Glutamatergic neuron (in vitro differentiated cells): ENCODE measurements at places on chromosomes 7 and 10. TPM values are rescaled to one million over a fixed set of nuclear protein-coding genes. Genes with fewer than 3 reads are reported as not detected.

DNA sequence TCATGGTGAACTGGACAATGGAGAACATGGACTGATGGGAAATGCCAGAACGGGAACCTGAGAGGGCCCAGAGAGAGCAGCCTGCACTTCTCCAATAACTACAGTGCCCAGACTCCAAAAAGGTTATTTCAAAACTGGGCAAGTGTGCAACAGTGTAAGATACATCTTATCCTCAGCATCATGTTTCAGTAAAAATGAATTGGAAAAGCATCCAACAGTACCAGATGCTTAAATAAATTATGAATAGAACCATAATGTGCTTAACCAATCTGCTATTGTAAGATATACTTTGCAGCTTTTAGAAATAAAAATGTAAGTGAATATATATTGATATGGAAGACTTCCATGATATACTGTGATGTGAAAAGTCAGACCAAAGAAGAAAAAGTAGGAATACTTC lies 303.3 kb downstream of the GRID1 start:
- no peak for DNase-seq

GRCh38 chr10:95756041-95756761 lies at the start of gene ENTPD1:
ENTPD1 (plus strand) TSS chr10:95756163; CDS start chr10:95756240, 77 bp downstream.
- no peak for DNase-seq

DNA sequence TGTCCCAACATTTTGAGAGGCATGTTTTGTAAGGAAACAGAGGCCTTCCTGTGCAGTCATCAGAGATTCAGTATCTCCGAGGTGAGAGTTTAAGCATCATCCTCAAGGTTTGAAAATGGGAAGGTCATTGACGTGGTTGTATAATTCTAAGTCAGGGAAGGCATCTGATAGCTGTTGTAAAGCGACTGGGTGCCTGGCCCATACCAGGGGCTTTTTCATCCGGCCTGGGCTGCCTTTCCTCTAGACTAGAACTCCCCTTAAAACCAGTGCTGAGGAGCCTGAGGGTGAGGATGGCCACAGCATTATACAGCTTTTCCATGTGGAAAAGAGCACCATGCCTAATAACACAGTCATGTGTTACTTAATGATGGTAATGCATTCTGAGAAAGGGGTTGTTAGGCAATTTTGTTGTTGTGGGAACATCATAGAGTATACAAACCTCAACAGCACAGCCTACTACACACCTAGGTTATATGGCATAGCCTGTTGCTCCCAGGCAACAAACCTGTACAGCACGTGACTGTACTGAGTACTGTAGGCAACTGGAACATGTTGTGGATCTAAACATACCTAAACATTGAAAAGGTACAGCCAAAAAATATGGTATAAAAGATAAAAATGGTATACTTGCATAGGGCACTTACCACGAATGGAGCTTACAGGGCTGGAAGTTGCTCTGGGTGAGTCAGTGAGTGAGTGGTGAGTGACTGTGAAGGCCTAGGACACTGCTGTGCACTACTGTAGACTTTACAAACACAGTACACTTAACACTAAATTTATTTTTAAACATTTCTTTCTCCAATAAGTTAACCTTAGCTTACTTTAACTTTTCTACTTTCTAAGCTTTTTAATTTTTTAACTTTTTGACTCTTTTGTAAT lies 13.5 kb upstream of the CACUL1 start:
- no peak for DNase-seq

DNA sequence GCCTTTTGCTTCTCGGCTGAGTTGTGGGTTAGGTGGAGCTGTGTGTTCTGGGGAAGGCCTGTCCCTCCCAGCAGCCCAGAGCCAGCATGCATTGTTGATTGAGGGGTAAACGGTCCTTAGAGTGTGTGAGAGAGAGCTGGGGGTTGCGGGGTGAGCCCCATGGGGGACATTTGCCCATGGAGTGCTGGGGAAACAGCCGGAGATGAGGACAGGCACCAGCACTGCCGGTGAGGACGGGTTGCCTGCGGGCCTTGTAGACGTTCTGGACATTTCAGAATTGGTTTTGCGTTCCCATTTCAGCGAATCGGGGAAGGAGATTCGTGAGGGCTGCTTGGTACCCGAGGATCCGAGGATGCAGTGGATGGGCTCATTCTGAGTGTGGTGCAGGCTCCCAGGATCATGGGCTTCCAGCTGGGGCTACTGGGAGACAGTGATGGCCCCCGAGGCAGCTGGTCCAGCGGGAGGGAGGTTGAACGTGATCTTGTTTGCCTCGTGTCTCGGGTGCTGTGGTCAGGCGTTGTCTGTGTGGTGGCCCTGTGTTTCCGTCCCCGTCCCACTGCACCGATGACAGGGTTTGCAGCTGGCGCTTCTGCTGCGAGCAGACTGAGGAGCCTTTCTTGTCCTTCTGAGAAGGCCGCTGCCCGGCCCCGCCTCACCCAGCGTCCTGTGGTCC lies 113.9 kb downstream of the CYTH3 start:
- no peak for DNase-seq

- no peak for DNase-seq
These were observed 191.3 kb upstream of the CDCA7L start for GRCh38 chr7:22137026-22137425.

GRCh38 chr10:132037676-132037975 lies 28.1 kb upstream of the JAKMIP3 start:
- DNase-seq: no peak

DNA sequence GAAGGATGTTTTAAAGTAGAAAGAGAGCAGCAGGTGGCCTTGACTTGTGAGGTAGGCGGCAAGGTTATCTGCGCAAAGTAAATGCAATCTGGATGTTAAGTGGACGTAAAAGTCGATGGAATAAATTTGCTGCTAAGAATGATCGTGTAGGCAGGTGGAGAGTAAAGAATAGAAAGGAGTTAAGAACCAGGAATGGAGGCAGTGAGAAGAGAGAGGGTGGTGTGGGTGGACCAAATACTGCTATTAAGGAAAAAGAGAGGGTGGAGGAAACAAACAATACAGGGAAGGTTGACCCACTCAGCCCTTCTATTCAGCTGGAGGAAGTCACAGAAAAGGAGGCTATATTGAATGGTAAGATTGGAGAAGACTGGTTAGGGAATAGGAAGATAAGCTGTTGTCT lies 1.9 kb upstream of the CUL1 start:
- DNase-seq: no peak

GRCh38 chr10:3496138-3496537 lies 288.9 kb downstream of the KLF6 start:
- no peak for DNase-seq

DNA sequence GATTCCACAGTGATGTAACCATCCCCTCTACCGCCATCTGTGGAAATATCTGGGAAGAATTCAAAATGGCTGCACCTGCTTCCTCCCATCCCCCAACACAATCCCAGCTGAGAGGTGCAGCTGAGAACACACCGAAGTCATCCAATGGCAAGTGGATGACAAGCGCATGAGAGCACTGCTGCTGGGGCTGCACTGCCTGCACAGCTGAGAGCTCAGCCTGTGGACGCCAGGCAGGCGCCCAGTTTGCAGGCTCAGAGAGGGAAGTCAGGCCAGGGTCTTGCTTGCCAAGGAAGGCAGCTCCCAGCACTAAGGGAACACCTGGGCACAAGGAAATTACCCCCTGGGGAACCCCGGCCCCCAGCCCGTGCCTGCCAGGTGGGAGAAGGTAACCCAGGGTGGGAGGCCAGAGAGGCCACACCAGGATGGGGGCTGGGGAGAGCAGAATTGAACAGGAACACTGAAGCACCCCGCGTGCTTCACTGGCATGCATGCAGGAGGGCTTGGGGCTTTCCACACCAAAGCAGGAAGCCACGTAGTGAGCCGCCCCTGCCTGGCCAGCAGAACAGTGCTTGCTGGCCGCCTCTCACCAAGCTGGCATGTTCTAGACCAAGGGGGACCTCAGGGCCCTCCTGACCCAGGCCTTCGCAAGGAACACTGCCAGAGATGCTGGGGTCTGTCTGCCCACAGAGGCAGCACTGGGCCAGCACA lies 46.2 kb downstream of the FAM53B start:
- no peak for DNase-seq

DNA sequence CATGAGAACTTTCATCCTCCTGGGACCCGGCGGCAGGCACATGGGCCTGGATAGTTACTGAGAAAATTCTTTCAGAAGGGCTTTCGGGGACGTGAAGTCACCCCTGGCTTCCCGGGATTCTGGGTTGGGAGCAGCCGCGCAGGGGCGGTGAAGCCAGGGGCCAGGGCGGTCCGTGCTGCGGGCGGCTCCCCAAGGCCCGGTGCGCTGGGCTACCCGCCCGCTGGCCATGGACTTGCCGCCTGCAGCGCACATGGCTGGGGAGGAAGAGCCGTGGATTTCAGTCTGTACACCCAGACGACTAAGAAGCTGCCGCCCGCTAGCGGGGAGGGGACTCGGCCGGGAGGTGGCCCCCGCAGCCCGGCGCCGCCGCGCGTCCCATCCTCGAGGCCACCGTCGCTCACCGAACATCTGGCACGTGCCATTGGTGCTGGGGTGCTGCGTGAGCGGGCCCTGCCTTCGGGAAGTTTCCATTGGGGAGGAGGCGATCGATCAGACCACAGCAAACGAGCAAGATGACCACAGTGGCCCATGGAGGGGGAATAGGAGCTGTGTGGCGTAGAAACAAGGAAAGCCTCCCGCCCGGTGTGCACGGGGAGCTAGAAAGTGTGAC lies 64.5 kb downstream of the TMEM209 start:
- DNase-seq: no peak

DNA sequence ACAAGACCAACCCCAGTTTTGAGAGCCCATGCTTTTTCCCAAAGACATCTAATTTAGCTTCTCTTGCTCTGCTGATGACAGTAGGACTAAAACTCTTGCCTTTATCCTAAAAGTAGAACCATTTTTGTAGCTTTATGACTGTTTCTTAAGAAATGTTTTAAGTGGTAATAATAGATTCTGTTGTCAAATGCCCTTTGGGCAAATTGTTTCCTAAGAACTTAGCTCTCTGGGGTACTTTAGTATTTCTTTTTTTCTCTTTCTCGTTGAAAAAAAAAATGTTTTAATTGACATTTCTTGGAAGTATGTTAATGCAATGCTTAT lies 157.4 kb downstream of the ARID5B start:
- DNase-seq: no peak

DNA sequence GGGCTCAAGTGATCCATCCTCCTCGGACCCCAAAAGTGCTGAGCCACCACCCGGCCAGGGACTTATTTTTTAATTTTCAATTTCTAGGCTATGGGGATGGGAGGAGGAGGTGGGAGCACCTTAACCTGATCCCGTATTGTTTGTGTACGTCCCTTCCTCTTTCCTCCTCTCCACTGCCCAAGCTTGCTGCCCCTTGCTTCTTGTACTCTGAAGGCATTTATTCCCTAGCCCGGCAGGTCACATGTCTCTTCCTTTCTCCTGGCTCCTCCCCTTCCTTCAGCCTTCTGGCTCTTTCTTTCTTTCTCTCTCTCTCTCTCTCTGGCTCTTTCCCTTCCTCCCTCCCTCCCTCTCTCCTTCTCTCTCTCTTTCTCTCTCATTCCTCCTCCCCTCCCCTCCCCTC lies 56.0 kb downstream of the COL26A1 start:
- no peak for DNase-seq

DNA sequence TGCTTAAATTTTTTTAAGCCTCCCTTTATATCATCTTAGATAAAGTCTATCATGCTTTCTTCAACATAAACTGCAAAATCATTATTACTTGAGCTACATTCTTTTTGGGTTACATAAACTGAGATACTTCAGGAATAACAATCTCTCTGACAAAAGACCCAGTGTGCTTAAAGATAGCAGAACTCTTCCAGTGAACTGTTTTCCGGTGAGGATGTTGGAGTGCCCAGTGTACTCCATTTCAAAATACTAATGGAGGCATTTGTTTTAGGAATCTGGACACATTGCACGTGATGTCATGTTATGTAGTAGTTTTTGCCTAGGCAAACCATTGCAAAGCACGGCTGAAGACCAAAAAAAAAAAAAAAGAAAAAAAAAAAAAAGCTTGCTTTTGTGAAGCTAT lies 388.2 kb upstream of the CELF2 start:
- no peak for DNase-seq

DNA sequence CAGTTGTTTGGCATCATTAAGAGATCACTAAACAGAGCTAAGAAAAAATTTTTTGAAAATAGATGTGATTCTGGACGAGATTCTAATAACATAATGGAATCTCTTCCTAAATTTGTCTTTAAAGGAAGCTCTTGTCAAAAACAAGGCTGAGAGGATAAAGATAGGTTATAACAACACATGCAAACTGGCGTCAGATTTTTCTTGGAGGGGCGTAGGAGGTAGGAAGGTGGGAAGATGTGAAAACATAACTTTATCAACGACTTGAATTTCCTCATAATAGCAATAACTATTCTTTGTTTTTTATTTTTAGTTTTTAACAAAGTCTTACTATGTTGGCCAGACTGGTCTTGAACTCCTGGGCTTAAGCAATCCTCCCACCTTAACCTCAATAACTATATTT lies 31.8 kb upstream of the JCAD start:
- DNase-seq: no peak

DNA sequence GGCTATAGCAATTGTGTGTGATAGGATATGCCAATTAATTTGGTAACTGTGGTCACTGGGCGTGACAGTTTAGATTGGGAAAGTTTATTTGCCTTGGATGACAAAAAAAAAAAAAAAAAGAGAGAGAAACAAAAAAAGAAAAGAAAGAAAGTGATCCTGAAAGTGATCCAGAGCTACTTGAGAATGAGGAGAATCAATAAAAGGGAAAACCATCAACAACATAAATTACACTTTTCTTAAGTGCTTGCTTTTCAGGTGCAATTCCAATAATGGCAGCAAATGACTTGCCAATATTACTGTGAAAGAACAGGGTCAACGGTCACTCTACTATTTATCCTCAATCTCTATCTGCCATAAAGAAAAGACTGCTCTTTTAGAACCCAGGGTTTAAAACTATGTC lies 191.8 kb upstream of the SEMA3C start:
- no peak for DNase-seq

GRCh38 chr7:116426428-116427156 lies 72.9 kb upstream of the CAV2 start:
- DNase-seq: no peak

DNA sequence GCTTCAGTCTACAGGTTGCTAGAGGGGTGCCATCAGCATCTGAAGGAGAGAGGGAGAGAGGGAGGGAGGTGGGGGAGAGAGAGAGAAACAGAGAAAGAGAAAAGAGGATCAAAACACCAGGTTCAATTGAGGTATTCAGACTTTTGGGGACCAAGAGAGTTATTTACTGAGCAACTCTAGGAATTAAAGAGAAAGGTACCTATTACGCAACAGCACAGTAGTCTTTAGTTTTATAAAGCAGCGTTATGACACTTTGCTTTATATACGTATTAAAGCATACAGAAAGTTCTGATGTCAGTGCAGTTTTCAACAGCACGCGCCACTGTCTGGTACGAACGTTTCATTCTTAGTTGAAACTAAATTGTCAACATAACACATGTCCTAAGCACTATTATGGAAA lies 37.9 kb upstream of the CRYGN start:
- no peak for DNase-seq

DNA sequence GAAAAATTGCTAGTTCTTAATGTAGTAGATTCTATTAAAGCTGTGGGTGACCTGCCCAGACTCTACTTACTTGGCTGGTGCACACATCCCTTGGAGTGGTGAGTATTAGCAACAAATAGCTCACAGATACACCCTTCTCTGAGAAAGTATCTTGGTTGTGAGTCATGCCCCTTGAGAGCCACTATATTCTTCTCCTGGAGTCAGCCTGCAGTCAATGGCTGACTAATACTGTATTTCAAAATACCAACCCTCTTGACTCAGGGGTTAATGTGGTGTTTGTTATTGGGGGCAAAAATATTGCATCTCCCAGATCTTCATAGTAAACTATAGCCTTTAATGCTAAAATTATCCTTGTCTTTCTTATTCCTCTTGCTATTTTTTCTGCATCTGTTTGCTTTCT lies 354.9 kb downstream of the BMPER start:
- DNase-seq: no peak

The FANK1 gene
- 0.59 TPM for total RNA-seq

The PKD1L1 gene
- 0.17 TPM for total RNA-seq

The AEBP1 gene
- 35.4 TPM for total RNA-seq

The CLCN1 gene
- total RNA-seq: 0.56 TPM

The GATA3 gene
- total RNA-seq: 0.69 TPM

The HBP1 gene
- 39.7 TPM for total RNA-seq
